Fibroblast of upper back skin (primary cell): ENCODE measurements at places on chromosomes 1 and 21.
A peak's percentile ranks its signal among the peaks of the same experiment; 100 is the strongest.

- DNase-seq, result no peak
Observed at GRCh38 chr1:36606641-36607262, 124.0 kb upstream of the CSF3R start.

GRCh38 chr1:111140680-111140967 lies 601 bp downstream of the CEPT1 start:
- peak; percentile 39 for DNase-seq

DNA sequence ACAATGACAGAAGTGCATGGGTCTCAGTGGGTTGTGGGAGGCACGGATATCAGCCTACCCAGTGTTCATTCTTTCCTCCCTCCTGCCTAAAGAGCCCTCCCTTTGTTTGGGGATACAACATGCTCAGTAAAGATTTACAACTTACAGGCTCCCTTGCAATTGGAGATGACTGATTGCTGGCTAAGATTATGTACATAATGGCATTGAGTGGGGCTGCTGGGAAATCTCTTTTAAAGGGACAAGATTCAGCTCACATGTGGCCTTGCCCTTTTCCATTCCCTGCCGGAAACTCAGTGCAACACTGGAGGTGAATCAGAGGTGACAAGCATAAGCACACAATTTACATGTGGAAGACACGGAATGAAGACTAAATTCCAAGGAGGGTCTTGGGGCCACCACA lies 83.7 kb upstream of the CHRM3 start:
- DNase-seq, result no peak

DNA sequence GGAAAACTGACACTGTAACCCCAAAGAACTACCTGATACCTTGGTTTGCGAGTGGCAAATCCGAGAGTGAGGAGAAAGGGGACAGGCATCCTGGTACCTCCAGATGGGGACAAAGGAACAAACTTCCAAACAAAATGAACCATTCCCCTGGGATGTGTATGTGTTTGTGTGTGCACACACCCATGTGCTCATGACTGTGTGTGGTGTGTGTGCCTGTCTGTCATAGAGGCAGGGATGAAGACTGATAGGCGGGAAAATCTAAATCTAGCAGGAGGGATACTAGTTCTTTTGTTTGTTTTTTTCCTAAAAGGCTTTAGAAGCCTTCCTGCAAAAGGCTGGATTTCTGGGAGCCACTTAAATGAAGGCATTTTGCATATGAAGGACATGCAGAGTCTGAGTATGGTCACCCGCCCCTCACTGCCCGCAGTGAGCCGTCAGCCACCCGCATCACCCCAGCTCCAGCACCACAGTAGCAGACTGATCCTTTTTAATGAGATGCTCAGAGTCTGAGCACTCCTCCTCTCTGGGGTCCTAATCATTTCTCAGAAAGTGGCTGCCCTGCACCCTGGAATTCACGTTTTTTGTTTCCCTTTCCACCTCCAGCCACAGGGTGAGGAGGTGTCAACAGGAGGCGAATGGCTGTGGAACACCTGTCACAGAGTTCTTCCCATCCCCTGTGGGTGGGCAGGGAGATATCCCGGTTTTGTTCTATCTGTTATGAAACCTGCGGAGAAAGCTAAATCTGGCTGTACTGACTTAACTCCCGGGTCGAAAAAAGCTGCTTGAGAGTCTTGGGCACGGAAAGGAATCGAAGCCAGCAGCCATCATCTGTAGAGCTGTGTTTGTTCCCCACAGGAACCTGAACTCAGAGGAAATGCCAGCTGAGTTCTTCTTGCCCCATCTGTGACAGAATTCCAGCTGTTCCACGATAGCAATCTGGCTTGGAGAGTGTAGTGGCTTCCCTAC lies 34.9 kb downstream of the UTP25 start:
- no peak for DNase-seq

- DNase-seq, result no peak
Observed at GRCh38 chr1:17731460-17731859, 23.7 kb upstream of the ACTL8 start.

DNA sequence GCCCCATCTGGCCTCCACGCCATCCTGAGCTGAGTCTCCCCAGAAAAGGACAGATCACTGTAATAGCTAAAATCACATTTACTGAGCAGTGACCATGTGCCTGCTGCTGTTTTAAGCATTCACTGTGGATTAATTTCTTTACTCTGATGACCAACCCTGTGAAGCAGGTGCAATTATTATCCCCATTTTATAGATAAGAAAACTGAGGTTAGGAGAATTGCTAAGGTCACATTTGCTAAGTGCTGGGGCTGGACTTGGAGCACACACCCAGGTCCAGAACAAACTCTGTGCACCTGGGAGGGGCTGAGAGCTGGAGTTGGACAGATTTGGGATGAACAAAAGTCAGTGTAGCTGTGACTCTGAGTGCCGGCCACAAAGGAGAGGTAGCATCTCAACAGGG lies 58.0 kb downstream of the SDC3 start:
- DNase-seq, result no peak

DNA sequence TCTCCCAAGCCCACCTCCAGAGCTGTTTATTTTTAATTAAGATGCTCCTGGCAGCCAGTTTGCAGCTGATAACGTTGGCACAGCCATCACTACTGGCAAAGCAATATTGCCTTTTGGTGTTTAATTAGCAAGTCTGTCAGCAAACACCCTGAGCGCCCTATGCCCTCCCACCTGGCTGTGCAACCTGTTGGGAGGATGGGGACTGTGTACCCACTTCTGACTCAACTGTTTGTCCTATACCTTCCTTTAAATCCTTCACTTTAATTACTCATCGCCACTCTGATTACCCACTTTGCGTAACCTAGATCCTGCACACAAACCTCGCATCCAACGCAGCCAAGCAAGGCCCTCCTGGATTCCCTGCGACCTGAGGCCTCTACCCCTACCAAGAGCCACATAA lies 67.1 kb downstream of the BCAR3 start:
- DNase-seq, result no peak

- DNase-seq, result peak; percentile 83
Observed at GRCh38 chr1:93844262-93845045, 34.6 kb downstream of the DNTTIP2 start.
